ENCODE measurements at places on chromosomes 7 and 10. TPM values are rescaled to one million over a fixed set of nuclear protein-coding genes. Genes with fewer than 3 reads are reported as not detected.

GIMAP6 gene
- 0.48 TPM for total RNA-seq

DDIT4 gene
- total RNA-seq, result 138 TPM

FAM25A gene
- total RNA-seq, result not detected

KIFBP gene
- 44.9 TPM for total RNA-seq

IDI2 gene
- total RNA-seq, result not detected

TFEC gene
- total RNA-seq, result not detected

WDFY4 gene
- total RNA-seq, result not detected

IFIT5 gene
- total RNA-seq, result 20.8 TPM

HOXA4 gene
- 4.3 TPM for total RNA-seq

INHBA gene
- 23.0 TPM for total RNA-seq

PRLHR gene
- not detected for total RNA-seq

SEC31B gene
- total RNA-seq, result 0.10 TPM

RBP3 gene
- not detected for total RNA-seq

SEMA3C gene
- total RNA-seq, result 111 TPM

CCSER2 gene
- 16.9 TPM for total RNA-seq

FGL2 gene
- 0.20 TPM for total RNA-seq

CACNB2 gene
- not detected for total RNA-seq

AEBP1 gene
- total RNA-seq, result 79.7 TPM

MYO1G gene
- not detected for total RNA-seq

SHH gene
- total RNA-seq, result not detected

NKX6-2 gene
- total RNA-seq, result not detected

CYP2C8 gene
- 0.12 TPM for total RNA-seq

ECHDC3 gene
- total RNA-seq, result 8.2 TPM

TLX1 gene
- total RNA-seq, result not detected

NKX2-3 gene
- 0.59 TPM for total RNA-seq

GRID2IP gene
- not detected for total RNA-seq

SYCE1 gene
- total RNA-seq, result not detected

RNF32 gene
- 1.7 TPM for total RNA-seq

SDK1 gene
- total RNA-seq, result 0.68 TPM
